Omental fat pad (tissue), 4 donors: ENCODE measurements at places on chromosomes 6 and 20.

GRCh38 chr6:134345789-134346188, 27.9 kb upstream of the SGK1 start:
- DNase-seq, result no peak

- no peak for DNase-seq
These were observed 33.0 kb downstream of the TRPC4AP start for GRCh38 chr20:35059612-35060011.

DNA sequence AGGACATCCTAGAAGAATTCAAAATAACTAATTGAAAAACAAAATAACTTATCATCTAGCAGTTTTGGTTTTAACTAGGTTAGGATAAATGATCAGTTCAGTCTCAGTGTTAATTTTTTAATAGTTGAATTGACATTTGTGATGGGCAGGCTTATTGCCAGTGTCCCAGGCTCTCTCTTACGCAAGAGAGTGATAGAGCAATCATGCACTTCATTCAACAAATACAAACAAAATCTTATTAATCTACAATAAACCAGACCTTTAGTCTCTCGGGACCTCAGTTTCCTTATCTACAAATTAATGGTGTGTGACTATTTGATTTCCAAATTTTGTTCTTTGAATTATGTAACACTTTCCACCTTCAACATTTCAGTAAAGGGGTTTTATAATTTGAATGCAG, 385.9 kb upstream of the JAG1 start:
- no peak for DNase-seq

- DNase-seq, result no peak
These were observed 85.3 kb downstream of the CD164 start for GRCh38 chr6:109296971-109297372.

DNA sequence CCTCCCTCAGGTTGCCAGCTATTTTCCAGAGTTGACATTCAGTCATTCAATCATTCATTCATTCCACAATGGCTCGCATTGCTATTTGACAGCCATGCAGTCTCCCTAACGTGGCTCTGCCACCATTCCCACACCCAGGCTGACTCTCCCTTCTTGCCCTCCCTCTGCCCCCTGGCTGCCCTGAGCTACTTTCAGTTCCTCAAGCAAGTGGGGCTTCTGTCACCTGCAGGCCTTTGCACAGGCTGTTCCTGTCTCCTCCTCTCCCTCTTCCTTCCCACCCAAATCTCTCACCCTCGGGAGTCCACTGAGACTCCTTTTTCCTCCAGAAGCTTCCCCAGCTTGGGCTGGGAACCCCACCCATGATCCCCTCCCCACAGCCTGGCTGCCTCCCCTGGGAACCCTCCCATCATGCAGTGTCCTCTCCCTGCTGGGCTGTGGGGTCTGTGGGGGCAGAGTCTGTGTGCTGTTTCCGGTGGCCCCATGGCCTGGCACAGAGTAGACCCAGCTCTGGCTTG, 2.6 kb downstream of the PACSIN1 start:
- DNase-seq, result no peak

GRCh38 chr6:148441454-148441911, 98.8 kb downstream of the SASH1 start:
- DNase-seq, result no peak

GRCh38 chr20:23540624-23541023, 27.7 kb downstream of the CST9L start:
- no peak for DNase-seq

GRCh38 chr6:35068206-35068605, 72.9 kb downstream of the TCP11 start:
- no peak for DNase-seq

- DNase-seq, result no peak
These were observed 37.5 kb downstream of the SYCP2 start for GRCh38 chr20:59895908-59896307.

GRCh38 chr6:36129941-36130666, at the start of gene MAPK13:
MAPK13 (plus strand) TSS chr6:36130513; CDS start chr6:36130583, 70 bp downstream.
- DNase-seq, result no peak

DNA sequence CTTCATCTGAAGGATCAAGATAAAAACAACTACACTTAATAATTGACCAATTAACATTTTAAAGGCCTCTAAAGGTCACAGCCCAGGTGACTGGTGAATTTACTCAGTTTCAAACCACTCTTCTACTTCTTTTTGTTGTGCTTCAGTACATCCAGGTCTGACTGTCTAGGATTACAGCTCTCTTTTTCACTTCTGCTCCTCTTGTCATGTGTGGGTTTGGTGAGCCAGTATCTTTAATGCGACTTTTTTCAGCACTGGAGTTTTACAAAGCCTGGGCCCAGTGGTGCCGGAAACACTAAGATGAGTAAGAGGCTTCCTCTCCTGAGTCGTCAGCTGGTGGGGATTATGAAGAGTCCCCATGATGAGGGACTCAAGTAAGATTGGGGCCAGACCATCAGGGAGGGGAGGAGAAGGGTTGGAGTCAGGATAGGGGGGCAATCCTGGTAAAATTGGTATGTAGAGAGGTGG, 27.0 kb downstream of the HECA start:
- DNase-seq, result no peak

DNA sequence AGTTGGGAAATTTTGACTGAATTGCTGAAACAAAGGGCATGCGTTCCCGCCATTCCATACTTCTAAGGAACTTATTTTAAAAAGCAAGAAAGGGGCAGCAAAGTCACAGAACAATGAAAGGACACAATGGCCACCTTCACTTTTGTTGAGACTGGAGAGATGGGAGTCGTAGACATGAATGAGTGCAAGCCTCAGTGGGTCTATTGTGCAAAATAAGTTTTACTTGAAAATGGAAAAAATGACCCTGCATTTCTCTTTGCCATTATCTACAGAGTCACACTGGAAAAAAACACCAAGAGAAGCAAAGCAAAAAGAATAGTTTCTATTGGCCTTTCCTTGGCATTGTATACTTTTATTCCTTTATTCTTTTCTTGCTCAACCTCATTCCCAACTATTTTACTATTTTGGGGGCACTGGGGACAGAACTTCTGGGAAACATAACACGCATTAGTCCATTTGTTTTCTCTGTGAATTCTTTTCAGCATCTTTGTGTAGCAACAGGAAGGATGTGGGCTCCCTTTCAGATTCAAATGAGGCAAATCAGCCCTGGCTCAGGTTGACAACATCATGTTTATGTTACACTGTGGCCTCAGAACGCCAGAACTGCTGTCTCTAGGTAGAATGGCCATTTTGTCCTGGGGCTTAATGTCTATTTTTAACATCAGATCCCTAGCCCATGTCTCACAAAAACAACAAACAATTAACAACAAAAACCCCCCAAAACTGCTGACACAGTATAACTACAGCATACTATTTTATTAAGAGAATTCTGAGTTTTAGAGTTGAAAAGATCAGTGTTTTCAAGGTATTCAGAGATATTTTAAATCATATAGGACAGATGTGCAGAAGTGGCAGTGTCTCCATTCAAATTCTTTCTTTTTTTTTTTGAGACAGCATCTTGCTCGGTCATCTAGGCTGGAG, 122.2 kb downstream of the FYN start:
- no peak for DNase-seq

- DNase-seq, result no peak
These were observed 185.5 kb upstream of the TNFAIP3 start for GRCh38 chr6:137681445-137682009.

DNA sequence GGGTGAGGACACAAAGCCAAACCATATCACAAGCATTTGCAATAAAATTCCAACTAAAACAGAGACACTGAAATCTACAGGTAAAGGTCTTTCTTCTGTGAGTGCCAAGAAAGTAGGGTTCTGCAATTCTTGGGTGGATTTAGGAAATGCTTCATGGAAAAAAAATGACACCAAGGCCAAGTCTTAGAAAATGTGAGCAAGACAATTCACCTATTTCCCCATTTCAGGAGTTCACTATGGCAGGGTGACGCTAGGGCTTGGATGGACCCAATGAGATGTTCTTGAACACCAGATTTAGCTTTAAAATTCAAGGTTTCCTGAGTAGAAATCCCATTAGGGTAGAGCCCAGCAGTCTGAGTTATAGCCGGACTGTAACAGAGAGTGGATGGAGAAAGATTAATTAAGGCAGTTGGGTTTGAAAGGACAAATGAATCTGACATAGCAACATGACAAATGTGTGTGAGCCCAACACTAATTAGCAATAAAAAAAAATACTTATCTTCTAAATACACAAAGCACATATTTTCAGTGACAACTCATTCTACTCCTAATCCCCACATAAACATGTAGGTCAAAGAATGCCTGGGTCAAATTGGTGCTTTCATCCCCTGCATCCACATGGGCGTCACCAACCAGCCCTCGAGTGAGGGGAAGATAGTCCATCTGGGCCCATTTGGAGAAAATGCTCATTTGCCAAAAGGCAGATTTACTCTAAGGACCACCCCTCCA, 180.4 kb upstream of the JARID2 start:
- no peak for DNase-seq
